ENCODE measurements at places on chromosomes 1 and 21. TPM values are rescaled to one million over a fixed set of nuclear protein-coding genes. Genes with fewer than 3 reads are reported as not detected.

Gene ZNF648
- total RNA-seq: not detected

Gene OPTC
- not detected for total RNA-seq

Gene ANKRD34A
- 0.33 TPM for total RNA-seq

Gene PYHIN1
- not detected for total RNA-seq

Gene LRRC71
- total RNA-seq: not detected

Gene WDTC1
- total RNA-seq: 29.0 TPM

Gene NUF2
- total RNA-seq: 68.5 TPM

Gene ATP8B2
- 159 TPM for total RNA-seq

Gene RIMKLA
- 0.12 TPM for total RNA-seq

Gene WNT3A
- total RNA-seq: not detected

Gene KRTAP21-2
- not detected for total RNA-seq

Gene IL12RB2
- not detected for total RNA-seq

Gene ADGRL2
- 14.6 TPM for total RNA-seq

Gene NR1I3
- not detected for total RNA-seq

Gene TNFRSF18
- total RNA-seq: 0.12 TPM

Gene KRTAP7-1
- total RNA-seq: not detected

Gene ATAD3C
- total RNA-seq: not detected

Gene HSD3B1
- not detected for total RNA-seq

Gene CFAP410
- 13.1 TPM for total RNA-seq

Gene TCEA3
- total RNA-seq: 6.8 TPM

Gene OR10J1
- 0.25 TPM for total RNA-seq

Gene CHI3L2
- total RNA-seq: 0.22 TPM

All from uterine smooth muscle cell (primary cell).